ENCODE measurements at places on chromosomes 12 and 14.

GRCh38 chr12:114141921-114142564, 175.9 kb upstream of the RBM19 start:
- DNase-seq = no peak

DNA sequence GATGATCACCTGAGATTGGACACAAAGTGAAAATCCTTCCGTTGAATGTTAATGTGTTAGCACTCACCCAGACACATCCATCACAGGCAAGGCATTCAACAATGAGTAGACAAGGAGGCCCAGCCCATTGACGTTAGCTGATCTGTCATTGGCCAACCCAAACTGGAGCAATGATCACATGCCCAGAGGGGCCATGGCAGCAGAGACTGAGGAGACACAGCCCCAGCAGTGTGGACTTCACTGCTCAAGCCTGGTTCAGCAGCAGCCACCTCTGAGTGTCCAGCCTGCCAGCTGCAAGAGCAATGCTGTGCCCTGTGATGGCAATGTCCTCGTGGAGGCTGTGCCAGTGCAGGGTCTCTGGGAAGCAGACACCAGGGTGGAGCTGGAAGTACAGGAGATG, 622.2 kb downstream of the AACS start:
- no peak for DNase-seq

GRCh38 chr12:13223179-13223804, 26.8 kb downstream of the EMP1 start:
- peak; percentile 17 for DNase-seq

GRCh38 chr12:31591380-31591901, 505 bp upstream of the DENND5B start:
- DNase-seq = no peak

GRCh38 chr14:69002069-69002468, 23.0 kb upstream of the ACTN1 start:
- no peak for DNase-seq

DNA sequence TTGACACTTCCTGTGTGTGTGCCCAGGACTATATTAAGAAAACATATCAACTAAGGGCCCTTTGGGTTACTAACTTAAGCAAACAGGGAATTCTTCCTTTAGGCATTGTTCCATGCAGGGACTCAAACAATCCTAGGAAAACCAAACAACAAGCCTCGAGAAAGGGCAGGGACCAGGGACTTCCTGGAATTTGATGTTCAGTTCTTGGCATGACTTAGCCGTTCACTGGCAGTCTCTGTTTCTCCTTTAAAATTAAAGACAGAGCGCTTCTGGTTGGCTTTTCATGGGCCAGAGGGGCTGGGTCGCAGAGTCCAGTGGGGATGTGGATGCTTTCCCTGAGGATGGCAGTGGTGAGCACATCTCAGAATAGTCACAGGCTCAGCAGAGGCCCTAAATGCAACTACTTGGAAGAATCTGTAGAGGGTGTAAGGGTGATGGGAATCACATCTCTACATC, 35.2 kb downstream of the RNFT2 start:
- DNase-seq = no peak

- DNase-seq = no peak
These were observed 17.1 kb upstream of the DLK1 start for GRCh38 chr14:100709289-100710284.

DNA sequence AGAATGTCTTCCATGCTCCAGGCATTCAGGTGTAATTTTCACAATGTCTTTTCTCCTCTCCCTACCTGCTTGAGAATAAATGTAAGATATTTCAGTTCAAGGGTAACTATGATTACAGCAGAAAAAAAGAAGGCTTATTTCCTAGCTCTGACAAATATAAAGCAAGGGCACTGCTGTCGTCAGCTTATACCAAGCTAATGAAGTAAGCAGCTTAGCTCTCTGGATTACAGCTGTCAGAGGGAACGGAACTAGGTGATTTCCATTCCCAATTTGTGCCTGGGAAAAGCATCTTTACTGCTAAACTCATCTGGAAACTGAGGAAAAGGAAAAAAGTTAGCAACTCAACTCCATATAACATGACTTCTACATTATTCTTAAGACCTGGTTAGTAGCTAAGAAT, 56.5 kb downstream of the ZFYVE26 start:
- DNase-seq = no peak

DNA sequence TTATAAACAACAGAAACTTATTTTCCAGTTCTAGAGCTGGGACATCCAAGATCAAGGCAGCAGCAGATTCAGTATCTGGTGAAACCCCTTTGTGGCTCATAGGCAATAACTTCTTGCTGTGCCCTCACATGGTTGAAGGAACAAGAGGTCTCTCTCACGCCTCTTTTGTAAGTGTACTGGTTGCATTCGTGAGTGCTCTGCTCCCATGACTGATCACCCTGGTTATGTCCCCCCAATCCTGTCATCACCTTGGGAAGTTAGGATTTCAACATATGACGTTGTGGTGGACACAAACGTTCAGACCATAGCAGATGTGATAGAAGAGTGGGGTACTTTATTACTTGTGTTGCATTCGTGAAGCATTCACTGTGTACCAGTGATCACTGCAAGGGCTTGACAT, 184.0 kb downstream of the SRGAP1 start:
- no peak for DNase-seq

DNA sequence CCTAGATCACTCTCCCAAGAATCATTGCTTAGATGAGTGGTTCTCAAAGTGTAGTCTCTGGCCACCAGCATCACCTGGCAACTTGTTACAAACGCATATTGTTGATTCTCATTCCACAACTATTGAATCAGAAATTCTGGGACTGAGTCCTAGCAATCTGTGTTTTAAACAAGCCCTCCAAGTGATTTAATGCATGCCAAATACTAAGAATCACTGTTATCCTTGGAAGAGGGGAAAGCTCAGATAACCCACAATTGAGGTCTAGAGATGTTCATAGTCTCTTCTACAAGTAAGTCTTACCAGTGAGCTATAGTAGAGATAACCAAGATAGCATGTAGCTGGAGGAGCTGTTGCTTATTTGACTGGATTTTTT, 666.6 kb downstream of the DIO2 start:
- no peak for DNase-seq

GRCh38 chr12:124388679-124389137, 93.8 kb downstream of the RFLNA start:
- peak; percentile 71 for DNase-seq

DNA sequence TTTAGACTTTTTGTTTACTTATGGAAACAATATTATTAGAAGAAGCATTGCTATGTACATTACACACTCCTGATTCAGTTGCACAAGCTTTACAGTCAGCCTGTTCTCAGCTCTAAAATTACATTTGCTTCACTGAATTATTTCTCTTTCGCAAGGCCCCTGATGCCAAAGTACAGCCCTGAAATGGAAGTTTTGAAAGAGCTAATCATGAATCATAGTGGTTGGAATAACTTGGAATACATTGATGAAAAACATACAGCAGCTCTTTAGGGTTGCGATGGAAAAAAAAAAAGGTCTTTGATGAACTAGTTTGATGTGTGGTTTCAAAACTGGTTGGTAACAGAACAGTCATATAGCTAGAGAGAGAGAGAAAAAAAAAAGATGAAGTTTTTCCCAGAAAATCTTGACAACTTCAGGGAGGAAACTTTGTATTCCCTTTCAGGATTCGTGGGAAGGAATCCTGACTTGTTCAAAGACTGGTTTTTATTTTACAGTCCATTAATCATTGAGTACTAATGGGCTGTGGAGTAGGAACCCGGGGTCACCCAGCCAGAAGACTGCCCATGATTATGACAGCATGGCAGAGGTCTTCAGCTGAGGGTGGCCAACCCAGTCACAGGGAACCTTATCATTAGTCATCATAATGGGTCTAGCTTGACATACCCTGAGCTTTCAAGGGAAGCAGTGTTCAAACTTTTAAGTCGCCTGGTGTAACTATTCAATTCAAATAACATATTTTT, 460.1 kb downstream of the NAV3 start:
- DNase-seq = no peak

- DNase-seq = no peak
These were observed 80.2 kb upstream of the SLC38A2 start for GRCh38 chr12:46452776-46453175.

DNA sequence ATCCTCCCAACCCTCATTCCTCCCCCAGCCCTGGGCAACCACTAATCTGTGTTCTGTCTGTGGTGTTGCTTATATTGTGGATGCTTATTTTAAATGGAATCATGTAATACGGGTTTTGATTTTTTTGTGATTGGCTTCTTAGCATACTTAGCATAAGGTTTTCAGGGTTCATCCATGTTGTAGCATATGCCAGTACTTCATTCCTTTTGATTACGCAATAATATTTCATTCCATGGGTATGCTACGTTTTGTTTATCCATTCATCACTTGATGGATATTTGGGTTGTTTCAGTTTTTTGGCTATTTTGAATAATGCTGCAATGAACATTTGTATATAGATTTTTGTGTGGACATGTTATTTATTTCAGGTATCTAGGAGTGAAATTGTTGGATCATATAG, 82.9 kb downstream of the TSPAN9 start:
- DNase-seq = no peak

- DNase-seq = no peak
These were observed 85.1 kb downstream of the ACACB start for GRCh38 chr12:109201496-109201885.

DNA sequence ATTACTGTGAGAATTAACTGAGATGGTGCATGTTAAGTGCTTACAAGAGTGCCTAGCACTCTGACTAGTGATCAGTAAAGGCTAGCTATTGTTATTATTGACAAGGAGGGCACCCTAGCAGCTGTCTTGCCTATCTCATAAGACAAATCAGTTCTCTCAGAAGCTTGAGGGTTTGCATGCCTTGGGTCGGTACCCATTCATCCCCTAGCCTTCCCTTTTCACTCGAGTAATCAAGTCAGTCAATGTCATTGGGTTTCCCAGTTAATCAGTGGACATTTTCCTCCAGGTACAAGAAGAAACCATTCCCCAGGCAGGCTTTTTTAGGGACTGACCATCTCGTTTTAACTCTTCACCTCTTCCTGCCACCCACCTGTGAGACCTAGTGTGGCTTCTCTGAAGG, 10.4 kb upstream of the TFCP2 start:
- no peak for DNase-seq

GRCh38 chr14:21780429-21781084, 106.9 kb upstream of the OR4E1 start:
- no peak for DNase-seq

- DNase-seq = peak; percentile 45
These were observed 79.3 kb downstream of the ARF6 start for GRCh38 chr14:49972131-49972671.

DNA sequence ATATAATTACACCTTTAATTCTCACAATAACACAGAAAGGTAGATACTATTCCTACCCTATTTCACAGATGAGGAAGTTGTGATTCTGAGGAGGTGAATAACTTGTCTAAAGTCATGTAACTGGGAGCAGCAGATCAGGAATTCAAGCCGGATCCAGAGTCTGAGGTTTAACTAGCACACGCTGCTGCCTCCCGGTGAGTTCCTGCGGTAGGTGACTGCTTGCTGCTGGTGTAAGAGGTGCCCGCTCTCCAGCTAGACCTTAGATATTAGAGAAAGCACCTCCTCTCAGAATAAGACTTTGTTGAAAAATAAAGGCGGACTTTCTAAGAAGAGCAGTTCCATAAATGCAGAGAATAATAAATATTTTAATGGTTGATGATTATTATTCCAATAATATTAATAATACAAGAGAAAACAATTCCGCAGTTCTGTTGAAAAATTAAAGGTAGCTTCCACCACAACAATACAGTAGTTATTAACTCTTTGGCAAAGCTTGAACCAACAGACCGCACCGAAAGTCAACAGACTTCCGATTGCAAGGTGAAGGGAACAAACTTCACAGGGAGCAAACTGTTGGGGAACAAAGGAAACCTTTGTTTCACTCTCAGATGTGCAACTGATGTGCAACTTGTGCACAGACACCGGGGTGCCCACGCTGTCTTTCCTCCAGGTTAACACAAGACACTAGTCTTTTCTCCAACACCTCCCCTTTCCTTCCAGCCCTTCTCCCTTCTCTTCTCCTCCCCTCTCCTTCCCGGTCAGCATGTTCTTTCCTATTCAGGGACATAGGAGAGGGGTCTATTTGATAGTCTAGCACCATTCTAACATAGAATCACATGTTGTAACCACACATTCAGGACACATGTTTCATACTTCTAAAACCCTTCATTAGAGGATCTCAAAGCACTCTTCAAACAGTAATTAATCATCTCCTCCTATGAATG, 73.2 kb upstream of the EGLN3 start:
- DNase-seq = no peak

GRCh38 chr14:65024957-65025356, 38.3 kb downstream of the FNTB start:
- DNase-seq = no peak

DNA sequence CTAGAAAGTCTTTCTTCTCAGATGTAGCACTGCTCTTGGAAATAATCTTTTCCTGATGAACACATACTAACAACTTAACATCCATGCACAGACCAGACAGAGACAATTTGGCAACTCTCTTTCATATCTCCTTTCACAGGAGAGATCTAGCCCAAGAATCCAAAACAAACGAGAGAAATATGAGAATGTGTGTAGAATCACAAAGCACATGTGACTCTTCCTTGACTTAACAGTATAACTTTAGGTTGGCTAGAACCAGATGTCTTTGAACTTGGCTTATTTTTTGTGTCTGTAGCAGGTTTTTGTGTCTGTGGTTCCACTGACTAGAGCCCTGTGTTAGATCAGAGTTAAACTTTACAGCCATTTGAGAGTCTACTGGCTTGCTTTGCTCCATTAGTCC, 114.2 kb downstream of the STXBP6 start:
- DNase-seq = no peak

- no peak for DNase-seq
These were observed 699 bp upstream of the CD69 start for GRCh38 chr12:9761419-9761781.

GRCh38 chr12:108833757-108834472, 23.5 kb downstream of the SSH1 start:
- no peak for DNase-seq

DNA sequence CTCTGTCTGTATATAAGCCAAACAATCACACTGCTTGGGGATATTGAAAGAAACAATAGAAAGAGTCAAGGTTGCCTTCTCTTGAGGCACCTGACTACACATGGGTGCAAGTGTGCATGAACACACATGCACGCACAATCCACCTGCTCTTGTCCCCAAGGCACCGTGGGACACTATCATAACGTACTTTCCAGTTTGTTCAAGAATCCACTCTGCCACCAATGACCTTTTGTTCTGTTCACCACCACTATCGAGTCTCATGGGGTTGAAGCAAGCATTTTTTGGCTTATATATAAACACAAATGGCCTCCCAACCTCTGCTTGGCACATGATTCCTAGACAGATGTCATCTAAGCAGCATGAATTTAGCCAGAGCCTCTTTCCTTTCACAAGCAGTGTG, 365.4 kb downstream of the EMP1 start:
- DNase-seq = no peak

- DNase-seq = no peak
These were observed 18.4 kb downstream of the USP44 start for GRCh38 chr12:95532851-95533250.

Data from NCI-H2171 (cell line).